ENCODE measurements at places on chromosomes 2 and 18.

GRCh38 chr2:222649801-222650200 lies 6.1 kb downstream of the FARSB start:
- DNase-seq, result no peak

DNA sequence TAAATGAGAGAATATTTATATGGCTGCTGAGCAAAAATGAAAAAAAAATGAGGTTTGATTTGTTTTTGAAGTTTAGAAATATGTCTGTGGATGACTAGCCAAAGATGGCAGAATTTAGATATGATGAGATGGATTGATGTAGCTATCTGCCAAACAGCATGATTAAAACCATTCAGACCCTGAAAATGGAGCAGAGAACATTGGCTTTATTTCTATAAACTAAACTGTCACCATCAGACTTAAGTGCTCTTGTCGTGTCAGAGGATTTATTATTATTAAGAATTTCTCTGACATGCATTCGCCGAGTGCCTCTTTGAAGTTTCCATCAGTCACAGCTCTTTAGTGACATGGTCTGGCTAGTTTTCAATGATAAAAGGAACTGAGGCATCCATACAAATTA lies 151.7 kb downstream of the LRRTM4 start:
- DNase-seq, result no peak

GRCh38 chr2:44801841-44802776 lies 139.4 kb upstream of the SIX3 start:
- no peak for DNase-seq

DNA sequence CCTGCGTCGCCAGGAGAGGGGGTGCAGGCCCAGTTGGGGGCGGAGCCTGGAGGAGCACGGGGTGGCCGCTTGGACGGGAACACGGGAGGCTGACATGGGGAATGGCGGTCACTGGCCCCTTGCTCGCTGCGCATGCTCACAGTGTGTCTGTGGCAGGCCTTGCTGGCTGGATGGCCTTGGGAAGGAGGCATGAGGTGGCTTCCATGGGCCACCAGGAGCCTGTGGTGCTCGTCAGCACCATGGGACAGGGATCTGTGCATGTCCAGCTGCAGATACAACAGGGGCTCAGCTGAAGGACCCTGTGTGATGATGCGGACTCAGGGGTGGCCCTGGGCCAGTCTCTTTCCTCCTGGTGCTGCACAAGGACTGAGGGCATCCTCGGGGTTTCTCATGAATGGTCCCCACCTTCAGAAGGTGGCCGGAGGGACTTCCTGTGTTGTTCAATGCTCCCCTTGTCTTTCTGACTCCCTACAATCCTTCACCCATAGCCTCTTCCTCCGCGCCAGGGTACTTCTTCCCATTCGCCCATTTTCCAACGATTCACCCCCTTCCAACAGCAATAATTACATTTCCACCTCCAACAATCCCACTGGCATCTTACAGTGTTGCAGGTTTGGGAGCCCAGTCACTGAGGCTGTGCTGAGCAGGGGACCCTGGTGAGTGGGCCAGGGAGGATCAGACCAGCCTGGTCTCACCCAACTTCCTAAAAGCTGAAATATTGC lies 3.4 kb upstream of the SP140L start:
- no peak for DNase-seq

DNA sequence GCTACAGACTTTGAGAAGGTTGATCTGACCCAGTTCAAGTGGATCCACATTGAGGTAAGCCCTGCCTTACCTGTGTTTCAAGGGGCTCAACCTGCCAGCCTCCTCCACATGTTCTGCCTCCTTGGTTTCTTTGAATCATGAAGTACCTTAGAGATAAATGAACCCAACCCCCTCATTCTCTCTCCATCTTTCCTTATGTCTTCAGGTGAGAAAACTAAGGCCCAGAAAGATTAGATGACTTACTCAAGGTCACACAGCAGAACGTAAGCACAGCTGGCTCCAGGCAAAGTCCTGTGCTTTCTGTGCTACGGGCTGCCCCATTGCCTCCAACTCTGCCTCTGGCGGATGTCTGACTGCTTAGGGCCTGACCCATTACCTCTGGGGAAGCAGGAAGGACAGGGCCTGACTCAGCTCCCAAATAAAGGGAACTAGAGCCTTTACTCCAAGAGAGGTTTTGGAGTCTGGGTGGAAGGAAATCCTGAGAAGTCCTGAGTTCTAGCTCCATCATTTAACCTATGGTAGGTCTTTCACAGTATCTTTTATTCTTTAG lies 10.3 kb downstream of the KHK start:
- DNase-seq, result no peak

DNA sequence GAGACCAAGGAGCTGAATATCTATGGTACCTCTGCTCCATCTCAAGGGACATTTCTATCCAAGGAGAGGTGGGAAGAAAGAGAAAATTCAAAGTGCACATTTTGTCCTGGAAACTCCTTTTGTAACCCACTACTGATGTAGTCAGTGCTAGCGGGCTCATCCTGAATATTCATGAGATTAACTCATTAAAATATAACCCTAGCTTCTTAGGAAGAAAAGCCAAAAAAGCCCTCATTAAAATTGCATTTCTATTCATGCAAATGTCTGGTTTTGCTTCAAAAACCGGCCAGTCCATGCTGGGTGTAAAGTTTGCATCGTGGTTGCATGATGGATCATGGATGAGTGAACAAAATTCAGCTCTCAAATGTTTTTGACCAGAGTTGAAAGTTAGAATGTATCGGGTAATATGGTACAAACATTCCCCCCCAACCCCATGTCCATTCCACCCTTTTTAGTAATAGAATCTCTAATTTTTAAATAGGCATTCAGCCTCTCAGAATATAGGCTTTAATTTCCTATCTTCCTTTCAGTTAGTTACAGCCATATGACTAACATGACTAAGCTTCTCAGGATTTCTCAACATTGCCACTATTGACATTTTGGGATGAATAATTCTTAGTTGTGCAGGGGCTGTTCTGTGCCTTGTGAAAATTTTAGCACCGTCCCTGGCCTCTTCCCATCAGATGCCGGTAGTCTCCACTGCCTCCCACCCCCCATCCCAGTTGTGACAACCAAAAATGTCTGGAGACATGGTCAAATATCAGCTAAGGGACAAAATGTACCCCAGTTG lies 104.2 kb upstream of the RND3 start:
- DNase-seq, result no peak

DNA sequence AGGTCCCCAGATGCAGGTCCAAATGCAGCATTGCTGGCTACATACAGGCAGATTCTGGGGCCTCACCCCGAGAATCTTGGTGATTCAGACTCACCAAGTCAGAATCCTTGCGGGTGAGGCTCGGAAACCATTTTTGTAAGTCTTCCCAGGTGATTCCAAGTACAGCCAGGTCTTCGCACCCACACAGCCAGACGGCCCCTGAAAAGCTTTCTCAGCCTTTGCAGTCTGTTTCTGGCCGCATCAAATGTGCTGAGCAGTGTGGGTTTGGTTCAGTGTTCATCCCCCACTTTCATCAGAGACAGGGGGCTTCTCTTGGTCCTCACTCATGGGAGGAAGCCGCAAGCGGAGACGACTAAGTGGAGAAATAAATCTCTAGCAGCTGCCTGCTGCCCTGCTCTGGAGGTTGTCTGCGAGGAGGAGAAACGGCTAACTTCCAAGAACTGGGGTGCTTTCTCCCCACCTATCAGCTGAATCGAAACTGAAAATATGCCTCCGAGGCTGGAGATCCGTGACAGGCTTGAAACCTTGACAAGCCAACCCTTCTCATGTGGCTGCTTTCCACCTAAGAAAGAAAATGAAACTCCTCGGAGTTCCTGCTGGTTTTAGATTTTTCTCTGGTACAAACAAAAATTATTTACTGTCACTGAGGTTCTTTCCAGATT lies 8.9 kb upstream of the TMEM185B start:
- DNase-seq, result peak; percentile 34

DNA sequence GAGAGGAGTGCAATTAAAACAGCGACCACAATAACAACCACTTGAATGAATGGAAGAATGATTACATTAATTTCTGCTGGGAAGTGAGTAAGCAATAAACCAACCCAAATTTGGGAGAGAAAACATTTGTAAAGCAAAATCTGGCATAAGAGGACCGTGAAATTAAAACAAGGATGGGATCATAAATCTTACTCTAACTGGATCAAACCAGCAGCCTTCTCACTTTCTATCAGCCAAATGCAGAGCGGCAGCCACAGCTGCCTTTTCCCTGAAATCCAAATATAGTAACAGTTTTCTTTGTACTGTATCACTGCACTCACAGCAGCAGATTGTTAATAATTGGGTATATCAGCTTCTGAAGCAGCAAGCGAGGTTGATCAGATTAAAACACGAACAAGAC lies 245.2 kb upstream of the REG3G start:
- DNase-seq, result no peak

GRCh38 chr18:35118641-35119040 lies 77.4 kb downstream of the MAPRE2 start:
- no peak for DNase-seq

GRCh38 chr2:171208657-171209056 lies 48.0 kb upstream of the TLK1 start:
- no peak for DNase-seq

DNA sequence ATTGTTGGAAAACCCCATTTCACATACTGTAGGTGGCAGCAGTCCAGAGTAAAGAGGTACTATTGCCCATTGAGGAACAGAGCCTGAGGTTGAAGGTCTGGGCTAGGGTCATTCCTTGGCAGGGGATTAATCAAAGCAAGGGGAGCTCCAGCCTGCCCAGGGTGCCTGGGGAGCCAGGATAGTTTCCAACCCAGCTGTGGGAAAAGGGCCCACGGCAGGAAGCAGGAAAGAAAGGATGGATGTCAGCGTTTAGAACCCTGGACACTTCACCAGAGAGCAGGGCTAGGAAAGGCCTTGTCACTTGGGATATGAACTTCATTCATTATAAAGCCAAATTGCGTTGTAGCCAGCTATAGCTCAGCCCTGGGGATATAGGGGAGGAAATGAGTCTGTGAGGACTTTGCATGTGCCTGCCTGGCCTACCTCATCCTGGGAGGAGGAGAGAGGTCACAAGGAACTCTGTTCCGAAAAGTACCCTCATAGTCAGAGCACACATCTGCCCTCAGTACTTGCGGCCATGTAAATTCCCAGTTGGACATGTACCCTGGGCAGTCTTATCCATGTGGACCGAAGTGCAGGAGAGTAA lies 140.2 kb upstream of the COPS8 start:
- no peak for DNase-seq

- no peak for DNase-seq
These were observed 95.2 kb downstream of the POLE4 start for GRCh38 chr2:75053484-75054112.

GRCh38 chr2:174066871-174067270 lies 101.7 kb upstream of the SP3 start:
- no peak for DNase-seq

DNA sequence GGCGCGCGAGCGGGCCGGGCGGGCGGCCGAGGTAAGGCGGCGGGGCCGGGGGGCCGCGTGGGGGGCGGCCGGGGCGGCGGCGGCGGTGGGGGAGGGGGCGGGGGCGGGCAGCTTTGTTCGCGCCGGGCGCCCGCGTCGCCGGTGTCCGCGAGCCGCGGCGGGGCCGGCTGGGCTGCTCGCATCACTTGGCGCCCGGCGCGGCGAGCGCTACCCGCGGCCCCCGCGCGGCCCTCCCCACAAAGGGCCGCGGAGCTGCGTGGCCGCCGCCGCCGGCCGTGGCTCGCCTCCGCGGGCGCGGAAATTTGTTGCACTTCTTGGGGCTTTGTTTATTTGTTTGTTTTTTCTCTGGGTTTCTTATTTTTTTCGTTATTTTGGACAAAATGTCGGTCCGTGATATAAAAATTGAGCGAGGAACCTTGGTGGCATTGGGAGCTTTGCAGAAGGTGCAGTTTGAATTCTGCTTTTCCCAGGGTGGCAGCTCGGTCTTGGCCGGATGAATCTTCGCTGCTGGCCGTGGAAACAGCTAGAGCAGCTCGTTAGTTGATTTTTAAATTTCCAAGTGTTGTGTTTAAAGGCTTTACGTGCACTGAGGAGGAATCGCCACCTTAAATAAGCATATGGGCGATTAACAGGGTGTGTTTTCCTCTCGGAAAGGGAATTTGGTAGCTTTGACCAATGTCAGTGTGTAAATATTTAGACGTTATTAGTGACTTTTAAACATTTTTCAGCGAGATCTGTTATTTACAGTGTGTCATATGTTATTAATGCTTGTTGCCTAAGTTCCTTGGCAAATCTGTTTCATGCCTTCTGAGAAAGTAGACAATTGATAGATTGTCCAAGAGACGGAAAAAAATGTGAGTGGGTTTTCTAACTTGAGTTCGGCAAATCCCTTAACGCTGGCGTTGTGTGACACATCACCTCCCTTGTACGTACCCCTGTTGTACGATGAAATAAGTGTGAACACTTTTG lies 822 bp downstream of the UBE2E3 start:
- no peak for DNase-seq

GRCh38 chr2:159497256-159497655 lies 119.1 kb downstream of the BAZ2B start:
- no peak for DNase-seq

GRCh38 chr2:41597680-41598079 lies 450.1 kb upstream of the PKDCC start:
- no peak for DNase-seq

DNA sequence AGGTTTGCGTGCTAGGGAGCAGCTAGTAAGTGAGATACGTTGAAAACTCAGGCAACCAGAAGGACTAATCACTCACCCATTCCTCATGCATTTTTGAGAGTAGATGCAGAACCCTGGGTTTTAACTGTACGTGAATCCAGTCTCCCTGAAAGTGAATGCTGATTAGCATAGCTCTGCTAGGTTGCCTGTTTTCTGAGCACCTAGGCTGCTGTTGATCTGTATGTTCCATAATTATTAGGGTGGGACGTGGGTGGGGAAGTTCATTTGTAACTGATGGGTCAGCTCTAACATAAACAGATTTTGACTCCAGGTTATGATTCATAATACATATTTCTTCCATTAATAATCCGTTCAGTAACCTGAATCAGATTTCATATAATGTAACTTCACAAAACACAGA lies 379.0 kb upstream of the FANCL start:
- DNase-seq, result no peak

DNA sequence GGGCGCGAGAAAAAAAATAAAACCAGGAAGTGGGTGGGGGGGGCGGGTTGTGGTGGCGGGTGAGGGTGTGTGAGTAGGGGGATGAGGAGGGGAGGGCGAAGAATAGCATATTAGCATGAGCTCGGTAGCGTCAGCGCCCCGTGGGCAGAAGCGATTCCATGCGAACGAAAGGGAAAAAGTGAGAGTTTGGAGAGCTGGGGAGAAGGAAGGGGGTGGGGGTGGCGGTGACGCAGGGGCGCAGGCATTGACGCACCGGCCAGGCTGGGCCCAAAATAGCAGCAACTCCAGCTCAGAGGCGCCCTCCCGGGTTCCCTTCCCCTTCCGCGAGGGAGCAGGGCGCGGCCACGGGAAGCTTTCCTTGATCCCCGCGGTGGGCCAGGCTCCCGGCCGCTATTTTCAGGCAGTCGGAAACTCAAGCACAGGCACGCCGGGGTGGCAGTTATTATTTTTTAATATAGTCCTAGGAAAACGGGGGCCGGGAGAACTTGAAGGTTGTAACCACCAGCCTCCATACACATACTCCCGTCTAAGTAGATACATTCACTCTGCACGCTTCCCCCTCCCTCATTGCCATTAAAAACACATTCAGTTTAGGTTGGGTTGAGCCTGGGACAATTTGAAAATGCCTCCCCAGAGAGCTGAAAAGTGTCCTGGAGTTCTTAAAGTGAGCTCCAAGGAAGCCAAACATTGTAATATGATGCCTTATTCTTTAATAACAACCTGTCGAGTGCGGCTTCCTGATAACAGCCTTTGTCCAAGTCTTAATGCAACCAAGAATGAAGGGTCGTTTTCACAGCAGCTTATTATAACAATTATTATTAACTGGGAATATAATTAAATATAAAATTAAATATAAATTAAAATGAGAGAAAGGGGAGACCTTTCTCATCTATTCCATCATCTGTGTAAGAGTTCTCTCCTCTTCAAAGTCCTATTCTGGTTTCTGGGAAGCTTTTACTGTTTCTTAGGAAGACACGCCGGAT lies 2.3 kb upstream of the NR4A2 start:
- peak; percentile 82 for DNase-seq

Data from stimulated activated CD8-positive, alpha-beta memory T cell treated with anti-CD3 and anti-CD28 coated beads, Interleukin-2, amount 100 ng/mL, for 48 hours (primary cell).